Activated CD4-positive, alpha-beta T cell treated with anti-CD3 and anti-CD28 coated beads, Interleukin-2, amount 50 U/mL, for 48 hours (primary cell): ENCODE measurements at places on chromosomes 2 and 18.

GRCh38 chr2:182426082-182426917 is 536 bp downstream of the PDE1A start:
- DNase-seq: no peak

DNA sequence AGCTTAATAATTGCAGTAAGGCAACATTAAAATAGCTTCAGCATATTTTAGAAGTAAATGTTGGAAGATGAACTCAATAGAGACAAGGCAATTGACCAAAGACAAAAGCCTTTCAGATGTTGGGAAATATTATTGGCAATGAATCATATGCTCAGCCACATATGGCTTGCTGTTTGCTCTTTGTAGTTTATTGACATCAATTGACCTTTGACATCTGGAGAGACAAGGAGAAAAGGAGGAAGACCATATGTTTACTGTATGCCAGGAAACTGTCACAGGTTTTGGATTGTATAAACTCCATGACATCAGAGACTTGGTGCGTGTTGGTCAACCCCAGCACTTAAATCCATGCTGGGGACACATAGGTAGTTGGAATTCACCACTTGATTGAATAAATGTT is 60.6 kb upstream of the SLC16A14 start:
- no peak for DNase-seq

GRCh38 chr2:114068438-114068837 is 178.5 kb downstream of the ACTR3 start:
- no peak for DNase-seq

DNA sequence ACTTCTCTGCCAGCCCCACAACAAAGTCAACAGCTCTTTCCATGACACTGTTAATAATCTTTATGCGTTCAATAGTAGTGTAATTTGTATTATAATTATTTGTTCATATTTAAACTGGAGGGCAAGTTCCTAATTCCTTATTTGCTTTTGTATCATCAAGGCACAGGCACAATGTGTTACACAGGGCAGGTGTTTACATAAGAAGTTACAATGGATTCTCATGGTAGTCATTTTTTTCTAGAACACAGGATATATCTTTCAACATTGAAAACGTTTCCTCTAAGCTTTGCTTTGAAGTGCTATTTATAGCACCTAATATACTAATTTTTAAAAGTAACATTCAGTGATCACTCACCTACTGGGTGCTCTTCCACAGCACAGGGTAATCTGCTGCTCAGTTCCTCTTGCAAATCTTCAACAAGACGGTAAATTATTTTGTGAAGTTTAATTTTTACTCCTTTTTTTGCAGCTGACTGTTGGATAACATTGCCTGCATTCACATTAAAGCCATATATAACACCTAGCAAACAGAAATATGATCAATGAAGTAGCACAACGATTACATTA is 7.3 kb downstream of the RPS27A start:
- no peak for DNase-seq

DNA sequence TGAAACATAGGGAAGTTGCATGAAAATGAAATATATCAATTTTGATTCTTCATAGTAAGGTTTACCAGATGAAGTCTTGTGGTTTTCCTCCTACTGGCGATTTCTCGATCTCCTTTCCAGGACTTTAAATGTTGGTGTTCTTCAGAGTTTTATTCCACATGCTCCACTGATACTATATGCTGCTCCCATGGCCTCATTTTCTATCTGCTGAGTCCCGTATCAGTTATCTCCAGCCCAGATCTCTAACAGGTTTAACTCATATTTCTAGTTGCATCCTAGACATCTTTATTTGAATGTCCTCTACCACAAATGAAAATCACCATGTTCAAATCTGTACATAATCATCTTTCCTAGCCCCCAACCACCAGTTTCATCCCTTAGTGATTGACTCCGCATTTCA is 71.8 kb downstream of the COX7A2L start:
- DNase-seq: no peak

DNA sequence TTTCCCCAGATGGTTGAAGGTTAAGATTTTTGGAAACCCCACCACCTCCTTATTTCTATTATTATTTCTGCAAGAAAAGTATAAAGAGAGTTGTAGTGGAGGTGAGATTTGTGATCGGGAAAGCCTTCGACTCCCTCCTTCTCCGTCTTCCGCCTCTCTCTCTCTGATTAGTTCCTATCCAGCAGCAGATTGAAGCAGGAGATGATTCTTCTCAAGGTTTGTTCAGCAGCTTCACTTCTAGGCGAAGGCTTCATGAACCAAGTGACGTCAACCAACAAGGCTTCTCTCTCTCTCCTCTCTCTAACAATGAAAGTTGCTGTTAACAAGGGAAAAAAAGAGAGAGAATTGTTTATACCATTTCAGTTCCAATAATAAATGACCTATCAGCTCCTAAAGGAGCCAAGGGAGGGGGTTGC is at the start of gene BAZ2B:
Gene BAZ2B, minus strand, starts transcription at position 263 of the 416 bp plus-strand sequence. CDS start 137,829 bp downstream, outside the sequence.
- no peak for DNase-seq

GRCh38 chr2:173298536-173299097 is 56.1 kb upstream of the CDCA7 start:
- DNase-seq: no peak

- DNase-seq: no peak
Measured at GRCh38 chr18:24208270-24209035, 69.6 kb downstream of the CABYR start.

DNA sequence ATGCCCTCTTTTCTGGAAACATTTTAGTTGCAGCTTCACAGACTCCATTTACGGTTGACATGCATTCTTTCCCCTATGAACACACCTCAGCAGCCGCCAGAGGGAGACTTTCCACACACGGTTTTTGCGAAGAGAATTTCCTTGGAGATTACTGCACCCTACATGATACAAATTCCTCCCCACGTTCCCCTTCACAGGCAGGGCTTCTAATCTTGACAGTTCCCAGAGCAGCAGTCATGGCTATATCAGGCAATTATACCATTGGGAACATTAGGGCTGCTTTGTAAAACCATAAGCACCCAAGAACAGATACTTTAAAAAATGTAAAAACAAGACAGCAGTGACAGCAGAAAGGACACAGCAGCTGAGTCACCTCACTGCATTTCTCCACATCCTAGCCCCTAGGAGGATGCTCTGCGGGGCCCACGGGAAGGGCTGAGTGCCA is 253.8 kb downstream of the TGIF1 start:
- peak; percentile 19 for DNase-seq

GRCh38 chr2:64008434-64009009 is 10.7 kb downstream of the VPS54 start:
- DNase-seq: no peak

- DNase-seq: no peak
Measured at GRCh38 chr2:63667132-63667700, 78.5 kb downstream of the MDH1 start.

GRCh38 chr2:227513113-227513512 is 41.2 kb downstream of the AGFG1 start:
- DNase-seq: no peak

DNA sequence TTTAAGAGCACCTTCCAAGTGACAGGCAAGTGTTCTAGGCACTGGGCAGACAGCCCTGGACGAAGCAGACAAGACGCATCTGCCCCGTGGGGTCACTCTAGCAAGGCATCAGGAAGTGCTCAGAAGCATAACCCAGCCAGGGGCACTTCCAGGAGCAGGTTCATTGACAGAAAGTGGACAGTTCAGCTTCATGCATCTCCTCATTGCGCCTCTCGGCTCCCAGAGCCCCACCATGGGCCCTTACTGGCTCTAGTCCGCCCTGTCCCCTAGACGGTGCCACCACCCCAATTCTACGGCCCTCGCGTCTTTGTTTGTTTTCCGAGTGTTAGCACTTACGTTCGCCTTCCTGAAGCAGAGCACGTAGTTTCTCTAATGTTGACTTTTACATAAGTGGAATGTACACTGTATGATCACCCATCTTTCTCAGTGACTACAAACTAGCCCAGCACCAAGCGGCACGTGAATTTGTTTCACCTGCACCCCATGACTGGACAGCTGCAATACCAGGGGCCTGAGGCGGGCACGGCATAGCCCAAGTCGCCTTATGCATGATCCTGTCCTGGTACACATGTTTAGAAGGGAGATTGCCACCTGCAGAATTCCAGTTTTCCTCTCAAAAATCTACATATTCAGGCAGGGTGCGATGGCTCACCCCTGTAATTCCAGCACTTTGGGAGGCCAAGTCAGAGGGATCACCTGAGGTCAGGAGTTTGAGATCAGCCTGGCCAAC is 33.2 kb downstream of the SNED1 start:
- DNase-seq: no peak

GRCh38 chr2:188607501-188607900 is 315.8 kb downstream of the GULP1 start:
- no peak for DNase-seq

GRCh38 chr2:9712263-9712662 is 81.5 kb upstream of the YWHAQ start:
- DNase-seq: peak; percentile 60

DNA sequence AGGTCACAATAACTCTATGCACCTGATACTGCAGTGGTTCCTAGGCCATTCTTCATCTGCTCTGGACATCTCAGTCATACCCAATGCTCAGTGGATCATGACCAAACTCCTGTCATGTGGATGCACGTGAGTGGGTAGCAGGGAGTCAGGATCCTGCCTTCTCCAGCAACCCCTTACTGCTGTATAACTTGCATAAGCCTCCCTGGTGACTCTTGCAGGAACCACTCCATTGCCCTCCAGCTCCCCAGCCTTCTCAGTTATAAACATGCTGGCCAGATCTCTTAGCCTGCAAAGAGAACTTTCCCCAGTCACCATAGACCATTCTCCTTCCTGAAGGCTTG is 98.6 kb upstream of the ZNF397 start:
- no peak for DNase-seq

DNA sequence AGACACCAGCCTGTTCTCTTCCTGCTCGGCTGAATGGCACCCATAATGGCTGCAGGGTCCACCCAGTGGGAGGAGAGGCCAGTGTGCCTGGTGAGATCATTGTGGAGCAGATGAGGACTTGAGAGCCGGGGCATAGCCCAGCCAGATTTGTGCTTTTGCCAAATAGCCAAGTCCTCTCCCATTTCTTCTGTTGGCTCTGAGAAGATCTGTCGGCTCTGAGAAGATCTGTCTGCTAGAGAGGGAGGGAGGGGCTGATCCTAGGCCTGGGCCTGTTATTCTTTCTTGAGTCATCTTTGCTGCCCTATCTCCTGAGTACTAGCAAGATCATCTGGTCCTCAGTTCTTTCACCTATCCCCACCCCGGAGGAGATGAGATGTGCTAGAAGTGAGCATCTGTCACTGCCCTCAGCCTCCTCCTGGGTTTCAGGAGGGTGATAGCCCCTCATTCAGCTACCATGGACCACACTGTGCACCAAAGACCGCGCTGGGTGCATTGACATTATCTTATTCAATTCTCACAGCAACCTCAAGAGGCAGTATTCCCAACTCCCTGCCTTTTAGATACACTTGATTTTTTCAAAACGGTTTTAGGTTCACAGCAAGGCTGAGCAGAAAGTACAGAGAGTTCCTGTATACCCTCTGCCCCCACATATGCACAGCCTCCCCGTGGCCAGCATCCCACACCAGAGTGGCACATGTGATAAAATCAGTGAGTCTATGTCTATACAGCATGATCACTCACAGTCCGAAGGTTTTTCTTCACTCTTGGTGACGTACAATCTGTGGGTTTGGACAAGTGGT is 98.6 kb downstream of the CAPN13 start:
- DNase-seq: no peak

DNA sequence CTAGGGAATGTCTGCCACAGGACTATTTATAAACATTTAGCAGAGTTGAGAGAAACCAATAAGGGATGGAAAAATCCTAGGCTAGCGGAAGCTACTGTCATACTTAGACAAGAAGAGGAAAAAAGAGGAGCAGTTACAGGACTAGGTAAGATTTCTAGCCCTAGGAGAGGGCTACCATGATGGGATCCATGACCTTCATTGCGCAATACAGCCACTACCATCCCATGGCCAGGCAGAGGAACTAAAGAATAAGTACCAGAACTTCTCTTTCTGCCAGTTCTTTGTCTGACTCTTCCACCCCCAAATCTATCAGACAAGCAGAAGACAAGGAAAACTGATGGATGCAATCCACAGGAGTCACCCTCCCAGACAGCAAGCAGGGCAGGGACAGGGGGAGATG is 417.0 kb upstream of the CHST9 start:
- no peak for DNase-seq

- DNase-seq: no peak
Measured at GRCh38 chr18:56545464-56545863, 92.9 kb downstream of the TXNL1 start.

DNA sequence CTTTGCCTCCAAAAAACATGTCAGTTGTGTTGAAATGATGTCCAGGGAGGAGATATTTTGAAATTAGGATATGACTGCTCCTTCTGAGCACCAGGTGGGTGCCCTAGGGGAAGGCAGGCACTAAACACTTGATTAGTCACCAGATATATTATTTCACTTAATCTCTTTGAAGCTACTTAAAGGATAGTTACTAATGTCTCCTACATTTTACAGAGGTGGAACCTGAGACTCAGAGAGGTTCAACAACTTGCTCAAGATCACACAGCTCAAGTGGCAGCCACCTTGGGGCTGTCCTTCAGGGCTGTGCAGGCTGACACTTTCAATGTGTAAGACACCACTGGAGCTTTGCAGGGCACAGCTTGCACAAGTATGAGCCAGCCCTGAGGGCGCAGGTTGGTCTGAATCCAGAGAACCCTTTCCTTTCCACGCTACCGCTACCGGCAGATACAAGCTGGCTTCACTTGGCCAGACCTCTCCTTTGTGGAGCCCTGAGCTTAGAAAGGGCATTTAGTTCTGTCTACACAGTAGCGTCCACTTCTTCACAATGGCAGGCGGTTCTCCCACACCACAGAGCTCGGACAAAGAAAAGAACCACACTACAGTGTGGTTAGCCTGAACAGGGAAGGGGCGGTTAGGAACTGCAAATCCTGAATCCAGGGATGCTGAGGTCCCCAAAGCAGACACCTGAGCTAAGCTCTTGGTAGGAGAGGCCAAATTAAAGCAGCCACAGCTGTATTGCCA is 16.4 kb downstream of the ALPK2 start:
- no peak for DNase-seq
